ENCODE measurements at places on chromosomes 5 and 9.

GRCh38 chr5:173853370-173854131 is 34.6 kb upstream of the CPEB4 start:
- DNase-seq = no peak

DNA sequence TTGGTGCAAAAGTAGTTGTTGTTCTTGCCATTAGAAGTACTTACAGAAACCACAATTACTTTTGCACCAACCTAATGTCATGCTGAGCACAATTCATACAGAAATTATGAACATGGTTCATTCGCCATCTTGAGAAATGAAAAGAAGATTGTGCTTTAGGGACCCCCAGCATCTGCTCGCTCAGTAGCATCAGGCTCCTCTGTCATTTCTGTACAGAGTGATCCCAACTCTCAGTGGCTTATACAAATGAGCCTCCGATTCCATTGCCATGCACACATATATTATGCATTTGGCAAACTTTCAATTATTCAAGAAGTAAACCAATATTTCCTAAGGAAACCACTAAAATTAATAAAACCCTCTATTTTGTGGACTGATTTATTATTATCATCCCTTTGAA is 266.2 kb downstream of the MED10 start:
- no peak for DNase-seq

DNA sequence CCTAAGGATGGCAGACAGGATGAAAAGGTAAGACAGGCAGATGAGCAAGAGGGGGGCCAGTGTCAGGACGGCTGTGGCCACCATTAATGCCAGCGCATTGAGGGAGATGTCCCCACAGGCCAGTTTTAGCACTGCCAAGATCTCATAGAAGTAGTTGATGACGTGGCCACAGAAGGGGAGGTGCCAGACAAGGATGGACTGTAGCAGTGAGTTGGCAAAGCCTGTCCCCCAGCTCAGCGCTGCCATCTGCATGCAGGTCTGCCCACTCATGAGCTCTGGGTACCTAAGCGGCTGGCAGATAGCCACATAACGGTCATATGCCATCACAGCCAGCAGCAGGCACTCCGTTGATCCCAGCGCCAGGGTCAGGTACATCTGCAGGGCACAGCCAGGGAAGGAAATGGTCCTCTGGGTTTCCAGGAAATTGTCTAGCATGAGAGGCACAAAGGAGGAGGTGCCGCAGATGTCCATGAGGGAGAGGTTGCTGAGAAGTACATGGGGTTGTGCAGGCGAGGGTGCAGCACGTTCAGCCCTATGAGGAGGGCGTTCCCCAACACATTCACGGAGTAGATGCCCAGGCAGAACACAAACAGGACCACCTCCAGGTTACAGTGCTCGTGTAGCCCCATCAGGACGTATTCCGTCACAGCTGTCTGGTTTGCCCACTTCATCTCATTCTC is 10.8 kb downstream of the OR13J1 start:
- DNase-seq = peak; percentile 26

GRCh38 chr5:146426853-146427618 is 20.1 kb upstream of the TCERG1 start:
- peak; percentile 53 for DNase-seq

GRCh38 chr5:171444582-171444981 is 25.1 kb downstream of the FGF18 start:
- DNase-seq = peak; percentile 40

- DNase-seq = no peak
These were observed 55.7 kb downstream of the LHFPL2 start for GRCh38 chr5:78592735-78593386.

DNA sequence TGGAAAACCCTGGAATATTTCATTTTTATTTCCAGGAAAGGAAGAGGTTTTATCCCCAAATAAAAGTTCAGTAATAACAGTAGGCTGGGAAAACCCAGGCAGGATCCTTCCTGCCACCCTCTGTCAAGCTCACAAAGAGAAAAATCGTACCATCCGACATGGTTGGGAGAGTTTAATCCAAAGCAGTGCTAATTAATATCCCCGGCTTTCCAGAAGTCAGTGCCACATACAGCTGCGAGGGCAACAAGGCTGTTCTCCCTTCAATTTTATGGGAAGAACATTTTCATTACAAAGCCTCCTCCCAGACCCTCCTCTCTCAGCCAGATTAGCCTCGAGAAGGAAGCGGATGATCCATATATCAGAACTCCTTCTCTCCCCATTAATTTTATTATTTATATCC is 95.5 kb downstream of the PAX5 start:
- no peak for DNase-seq

GRCh38 chr5:112004867-112005622 is 248.1 kb upstream of the NREP start:
- DNase-seq = peak; percentile 98

GRCh38 chr5:33891788-33892619 is at the start of gene ADAMTS12:
ADAMTS12 (minus strand) TSS chr5:33891990; CDS start chr5:33891856, 134 bp downstream.
- DNase-seq = peak; percentile 70

- peak; percentile 99 for DNase-seq
These were observed 50.4 kb upstream of the STXBP1 start for GRCh38 chr9:127561491-127562278.

- peak; percentile 19 for DNase-seq
These were observed 70.4 kb downstream of the RGS7BP start for GRCh38 chr5:64576250-64576649.

DNA sequence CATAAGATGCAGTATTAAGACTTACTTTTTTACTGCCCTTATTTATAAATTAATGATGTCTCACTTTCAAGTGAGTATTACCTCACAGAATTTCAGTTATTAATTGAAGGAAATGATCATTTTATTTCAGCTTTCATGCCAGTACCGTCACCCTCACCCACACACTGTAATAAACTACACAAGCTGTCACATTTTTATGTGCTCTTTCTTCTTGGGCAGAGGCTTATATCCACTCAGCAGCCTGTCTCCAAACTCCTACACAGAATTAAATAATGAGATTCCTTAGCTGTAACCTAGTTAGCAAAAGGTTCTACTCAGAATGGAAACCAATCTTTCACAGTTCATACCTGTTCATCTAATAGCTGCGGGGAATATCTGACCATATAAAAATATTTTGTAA is 1915.8 kb upstream of the CDH6 start:
- no peak for DNase-seq

- DNase-seq = peak; percentile 85
These were observed 11.4 kb upstream of the GRPEL2 start for GRCh38 chr5:149333711-149334443.

Measured in fibroblast of skin of back (primary cell).